ENCODE measurements at places on chromosomes 1 and 21. TPM values are rescaled to one million over a fixed set of nuclear protein-coding genes. Genes with fewer than 3 reads are reported as not detected.

CSMD2 gene
- 6.3 TPM for total RNA-seq

OR2T33 gene
- not detected for total RNA-seq

CGN gene
- not detected for total RNA-seq

SLC35A3 gene
- total RNA-seq, result 30.5 TPM

APP gene
- 823 TPM for total RNA-seq

OLIG2 gene
- total RNA-seq, result not detected

CLEC20A gene
- not detected for total RNA-seq

NUDC gene
- 17.0 TPM for total RNA-seq

ANGPTL3 gene
- 0.12 TPM for total RNA-seq

ICOSLG gene
- under 0.01 TPM for total RNA-seq

PRKACB gene
- 26.6 TPM for total RNA-seq

ADORA1 gene
- 5.5 TPM for total RNA-seq

PRCC gene
- 30.4 TPM for total RNA-seq

HFM1 gene
- total RNA-seq, result 0.49 TPM

CD5L gene
- total RNA-seq, result not detected

MROH7 gene
- 0.49 TPM for total RNA-seq

GPR52 gene
- total RNA-seq, result 2.4 TPM

CFHR5 gene
- not detected for total RNA-seq

SFN gene
- total RNA-seq, result 1.5 TPM

KRTAP21-2 gene
- not detected for total RNA-seq

KCNA2 gene
- not detected for total RNA-seq

RUNX3 gene
- 12.3 TPM for total RNA-seq

ST6GALNAC3 gene
- total RNA-seq, result 1.9 TPM

CR1 gene
- not detected for total RNA-seq

PLA2G4A gene
- total RNA-seq, result 7.0 TPM

MMEL1 gene
- not detected for total RNA-seq

RNU1-4 gene
- under 0.01 TPM for total RNA-seq

CFHR2 gene
- not detected for total RNA-seq

OR2T5 gene
- not detected for total RNA-seq

OR14K1 gene
- total RNA-seq, result 0.49 TPM

GNAT2 gene
- not detected for total RNA-seq

C8B gene
- not detected for total RNA-seq

RBM8A gene
- 46.2 TPM for total RNA-seq

FMO1 gene
- total RNA-seq, result 5.8 TPM

CD1B gene
- total RNA-seq, result not detected

DUSP10 gene
- total RNA-seq, result 24.3 TPM

KIAA0040 gene
- 0.49 TPM for total RNA-seq

TAL1 gene
- total RNA-seq, result not detected

ZNF362 gene
- total RNA-seq, result 15.3 TPM

DNALI1 gene
- 5.3 TPM for total RNA-seq

ADGRL4 gene
- total RNA-seq, result 2.7 TPM

SYPL2 gene
- total RNA-seq, result 0.12 TPM

ALG14 gene
- total RNA-seq, result 1.3 TPM

SYNC gene
- total RNA-seq, result 201 TPM

RIMS3 gene
- 0.36 TPM for total RNA-seq

TBX15 gene
- total RNA-seq, result 62.8 TPM

GJA9 gene
- total RNA-seq, result under 0.01 TPM

C4BPB gene
- 0.24 TPM for total RNA-seq

SPATA45 gene
- not detected for total RNA-seq

Data from hair follicle dermal papilla cell (primary cell).